ENCODE measurements at places on chromosomes 1 and 21.

DNA sequence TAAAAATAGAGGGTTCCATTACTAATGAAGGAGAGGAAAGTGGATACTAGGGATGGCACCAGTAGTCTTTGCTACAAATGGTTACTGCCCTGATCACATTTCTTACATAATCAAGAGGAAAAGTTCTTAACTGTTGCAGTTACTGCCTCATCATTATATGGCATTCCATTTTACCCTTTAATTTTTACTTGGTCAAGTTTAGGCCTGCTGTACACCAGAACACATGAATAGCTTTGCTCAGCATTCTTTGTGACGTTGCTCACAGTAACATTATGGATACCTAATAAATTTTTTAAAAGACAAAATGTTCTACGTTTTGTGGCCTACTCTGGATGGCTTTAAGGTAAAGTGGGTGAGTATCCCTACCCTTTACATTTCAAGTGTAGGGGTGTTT is 38.6 kb upstream of the CR1L start:
- DNase-seq = no peak

DNA sequence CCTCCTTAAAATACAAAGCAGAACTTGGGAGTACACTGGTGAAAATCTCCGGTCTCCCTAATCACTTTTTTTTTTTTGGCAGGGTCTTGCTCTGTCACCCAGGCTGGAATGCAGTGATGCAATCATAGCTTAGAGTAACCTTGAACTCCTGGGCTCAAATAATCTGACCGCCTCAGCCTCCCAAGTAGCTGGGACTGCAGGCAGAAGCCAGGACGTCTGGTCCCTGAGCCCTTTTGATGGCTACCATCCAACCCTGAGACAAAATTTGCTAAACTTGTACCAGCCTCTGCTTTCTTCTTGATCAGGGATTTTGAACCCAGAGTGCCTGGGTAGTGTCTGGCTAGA is 4.1 kb downstream of the L1TD1 start:
- no peak for DNase-seq

DNA sequence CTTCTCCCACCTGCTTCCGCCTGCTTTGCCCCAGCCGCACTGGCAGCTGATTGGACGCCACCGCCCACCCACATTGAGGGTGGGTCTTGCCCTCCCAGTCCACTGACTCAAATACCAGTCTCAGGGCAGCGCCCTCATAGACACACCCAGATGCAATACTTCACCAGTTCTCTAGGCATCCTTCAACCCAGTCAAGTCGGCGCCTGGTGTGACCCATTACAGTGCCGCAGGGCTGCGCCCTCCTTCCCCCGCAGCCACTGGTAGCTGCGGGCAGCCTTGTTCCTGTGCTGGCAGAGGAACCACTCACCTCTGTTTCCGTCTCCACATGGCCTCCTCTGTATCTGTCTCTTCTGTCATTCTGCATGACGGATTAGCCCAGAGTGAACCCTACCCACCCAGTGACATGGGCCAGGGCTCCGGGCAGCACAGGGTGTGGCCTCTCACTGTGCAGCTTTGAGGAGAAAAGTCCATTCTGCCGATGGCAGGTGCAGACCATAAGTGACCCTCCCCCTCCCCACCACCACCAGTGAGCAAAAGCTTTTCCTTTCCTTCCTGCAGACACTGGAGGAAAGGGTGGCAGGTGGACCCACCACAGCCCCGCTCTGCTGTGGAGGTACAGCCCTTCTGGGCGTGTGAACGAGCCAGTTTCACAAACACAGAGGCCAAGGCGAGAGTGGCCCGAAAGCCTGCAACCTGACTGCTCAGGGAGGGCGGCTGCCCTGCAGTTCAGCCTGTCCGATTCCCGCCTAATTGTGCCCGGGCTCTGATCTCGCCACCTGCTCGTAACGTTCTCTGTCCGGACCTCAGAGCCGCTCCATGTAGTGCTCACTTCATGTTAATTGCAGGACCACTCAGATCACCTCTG is 57.1 kb downstream of the FAAP20 start:
- DNase-seq = no peak

DNA sequence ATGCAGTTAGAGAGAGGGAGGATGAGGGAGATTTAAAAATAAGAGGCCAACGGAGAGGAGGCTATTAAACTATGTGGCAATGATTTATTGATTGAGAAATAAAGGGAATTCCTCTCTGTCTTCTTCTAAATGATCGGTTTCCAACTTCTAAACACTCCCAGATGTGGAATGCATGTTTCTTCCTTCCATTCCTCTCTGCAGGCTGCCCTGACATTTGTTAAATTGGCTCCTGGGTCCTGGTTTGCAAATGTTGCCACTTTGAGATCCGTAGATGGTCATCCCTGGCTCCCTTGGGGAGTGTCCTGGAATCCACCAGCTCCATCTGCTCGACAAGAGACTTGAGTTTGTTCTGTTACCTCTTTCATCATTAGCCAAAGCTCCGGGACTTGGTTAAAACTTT is 10.3 kb upstream of the C1orf198 start:
- DNase-seq = no peak

DNA sequence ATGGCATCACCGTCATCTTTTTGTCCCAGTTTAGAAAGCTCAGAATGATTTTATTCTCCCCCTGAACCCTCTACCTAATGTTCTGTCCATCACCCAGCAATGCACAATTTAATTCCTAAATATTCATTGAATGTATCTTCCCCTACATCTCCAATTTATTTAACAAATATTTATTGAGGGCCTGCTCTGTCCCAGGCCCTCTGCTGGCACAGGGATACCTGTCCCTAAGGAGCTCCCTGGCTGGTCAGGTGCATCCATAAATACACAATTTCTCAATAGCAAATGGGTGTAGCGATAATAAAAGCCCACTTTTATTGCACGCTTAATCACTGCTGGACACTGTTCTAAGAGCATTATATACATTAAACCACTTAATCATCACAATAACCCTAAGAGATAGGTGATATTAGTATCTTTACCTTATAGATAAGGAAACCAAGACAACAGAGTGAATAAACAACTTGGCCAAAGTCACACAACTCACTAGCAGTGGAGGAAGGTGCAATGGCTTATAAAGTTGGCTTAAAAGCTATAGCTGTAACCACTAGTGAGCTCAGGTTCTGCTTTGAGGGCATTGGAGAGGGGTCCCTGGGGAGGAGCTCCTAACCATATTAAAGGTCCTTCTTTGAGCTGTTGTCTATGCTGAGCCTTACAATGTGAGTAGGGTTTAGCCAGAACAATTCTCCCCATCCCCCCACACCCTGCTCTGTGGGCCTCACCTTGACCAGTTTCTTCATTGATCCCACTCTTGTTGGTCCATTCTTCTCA is 126.3 kb upstream of the JUN start:
- DNase-seq = no peak

- DNase-seq = no peak
Observed at GRCh38 chr1:3902571-3903091, 2.6 kb upstream of the C1orf174 start.

GRCh38 chr1:157968508-157968907 is 24.9 kb upstream of the KIRREL1 start:
- DNase-seq = no peak

DNA sequence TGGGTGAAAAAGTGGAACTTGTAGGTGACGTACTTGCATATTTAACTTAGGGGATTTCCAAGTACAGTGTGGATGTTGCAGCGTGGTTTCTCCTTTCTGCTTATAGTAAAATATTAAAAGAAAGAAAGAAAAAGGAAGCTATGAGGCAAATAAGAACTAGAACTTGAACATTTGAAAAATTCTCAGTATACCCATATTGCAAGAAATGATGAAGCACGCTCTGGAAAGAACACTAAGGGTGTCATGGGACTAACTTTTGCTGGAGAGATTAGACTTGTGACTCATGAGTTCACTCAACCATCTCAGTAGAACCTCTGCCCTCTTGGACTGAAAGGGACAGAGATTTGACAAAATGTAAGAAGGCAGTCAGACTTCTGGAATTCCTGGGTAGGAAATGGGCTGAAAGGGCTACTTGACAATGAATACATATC is 704.5 kb upstream of the ADGRL4 start:
- DNase-seq = peak; percentile 71

DNA sequence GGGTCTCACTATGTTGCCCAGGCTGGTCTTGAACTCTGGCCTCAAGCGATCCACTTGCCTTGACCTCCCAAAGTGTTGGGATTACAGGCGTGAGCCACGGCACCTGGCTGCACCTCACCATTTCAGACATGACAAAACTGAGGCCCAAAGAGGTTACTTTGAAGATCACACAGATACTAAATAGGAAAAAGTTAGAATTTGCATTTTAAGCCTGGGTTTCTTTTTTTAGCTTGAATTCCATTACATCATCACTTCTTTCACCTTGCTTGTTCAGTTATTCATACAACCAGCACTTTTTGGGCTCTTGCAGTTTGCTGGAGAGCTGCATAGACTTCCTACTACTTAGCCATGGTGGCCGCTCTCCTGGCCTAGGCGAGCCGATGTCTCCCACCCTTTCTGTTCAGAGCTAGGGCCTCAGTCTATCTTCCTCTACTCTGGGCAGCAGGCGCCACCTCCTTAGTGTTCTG is 16.3 kb upstream of the CD2 start:
- no peak for DNase-seq

DNA sequence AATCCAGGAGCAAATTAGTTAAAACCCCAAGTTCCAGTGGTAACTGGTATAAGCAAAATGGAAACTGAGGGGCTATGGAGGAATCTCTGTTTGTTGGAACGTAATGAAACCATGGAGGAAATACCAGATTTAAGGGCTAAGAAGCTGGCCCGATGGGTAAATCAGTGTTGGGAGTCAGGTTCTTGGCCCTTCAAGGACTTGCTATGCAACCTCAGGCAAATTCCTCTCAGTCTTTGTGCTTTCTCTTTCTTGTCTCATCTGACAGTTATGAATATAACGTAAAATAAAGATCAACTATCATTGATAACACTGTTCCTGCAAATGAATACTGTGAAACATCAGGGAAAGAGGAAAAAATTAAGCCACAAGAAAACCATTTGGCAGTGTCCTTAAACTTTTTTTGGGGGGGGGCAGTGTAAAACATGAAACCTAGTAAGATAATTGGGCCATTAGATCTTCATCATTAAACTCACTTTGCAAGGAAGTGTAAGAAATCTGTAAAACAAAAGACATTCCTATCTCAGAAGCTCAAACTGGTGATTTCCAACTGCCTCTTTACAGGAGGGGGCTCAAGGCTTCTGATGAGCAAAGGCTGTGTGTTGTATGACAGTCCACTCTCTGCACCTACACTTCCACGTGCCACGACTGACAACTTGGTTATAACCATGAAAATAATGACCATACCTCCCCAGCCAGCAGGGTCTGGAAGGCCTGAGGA is 47.6 kb downstream of the LHX4 start:
- DNase-seq = no peak

DNA sequence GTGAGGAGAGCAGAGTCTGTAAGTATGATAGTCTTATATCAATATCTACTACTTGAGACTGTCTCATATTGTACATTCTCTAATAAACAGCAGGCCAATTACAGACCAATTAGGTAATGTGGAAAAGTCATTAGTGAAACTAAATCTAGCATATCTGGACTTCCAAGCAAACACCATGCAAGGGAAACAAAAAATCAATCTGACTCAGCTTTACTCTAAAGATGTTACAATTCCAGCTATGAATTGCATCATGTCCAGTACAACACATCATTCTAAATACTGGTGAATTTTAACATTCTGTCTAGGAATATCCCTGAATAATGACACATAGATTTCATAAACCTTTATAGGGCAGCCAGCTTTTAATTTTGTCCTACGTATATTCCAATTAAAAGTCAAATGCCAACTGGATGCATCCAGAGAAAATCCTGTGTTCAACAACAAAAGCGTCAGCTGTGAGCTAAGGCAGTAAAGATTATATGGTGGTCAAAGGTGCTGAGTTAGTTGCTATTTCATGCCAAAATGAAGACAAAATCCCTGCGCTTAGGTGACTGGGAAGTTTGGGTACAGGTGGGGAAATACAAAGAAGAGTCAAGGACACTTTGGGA is 159.3 kb downstream of the TTLL7 start:
- DNase-seq = no peak

DNA sequence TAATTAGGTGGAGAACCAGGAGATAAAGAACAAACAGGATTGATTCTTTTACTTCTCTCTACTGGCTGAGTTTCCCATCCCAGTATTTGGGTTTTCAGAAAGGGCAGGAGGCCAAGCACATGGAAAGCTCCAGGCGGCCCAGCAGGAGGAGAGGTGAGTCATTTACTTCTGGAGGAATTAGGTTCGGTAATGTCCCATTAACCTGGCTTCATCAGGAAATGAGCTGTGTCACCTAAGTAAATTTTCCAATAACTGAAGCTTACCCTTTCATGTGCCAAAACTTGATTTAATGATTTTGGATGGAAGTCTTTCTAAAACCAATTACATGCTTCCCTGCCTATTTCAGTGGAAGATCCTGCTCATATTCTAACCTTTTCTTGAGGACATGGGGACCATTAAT is 257.6 kb upstream of the USP24 start:
- DNase-seq = no peak

Data from B cell (primary cell).